Stimulated activated CD4-positive, alpha-beta T cell treated with anti-CD3 and anti-CD28 coated beads, Interleukin-4, amount 100 ng/mL, for 4 hours (primary cell): ENCODE measurements at places on chromosomes 1 and 21.
A peak's percentile ranks its signal among the peaks of the same experiment; 100 is the strongest.

- DNase-seq = no peak
Observed at GRCh38 chr1:47814612-47815395, 182.4 kb downstream of the TRABD2B start.

DNA sequence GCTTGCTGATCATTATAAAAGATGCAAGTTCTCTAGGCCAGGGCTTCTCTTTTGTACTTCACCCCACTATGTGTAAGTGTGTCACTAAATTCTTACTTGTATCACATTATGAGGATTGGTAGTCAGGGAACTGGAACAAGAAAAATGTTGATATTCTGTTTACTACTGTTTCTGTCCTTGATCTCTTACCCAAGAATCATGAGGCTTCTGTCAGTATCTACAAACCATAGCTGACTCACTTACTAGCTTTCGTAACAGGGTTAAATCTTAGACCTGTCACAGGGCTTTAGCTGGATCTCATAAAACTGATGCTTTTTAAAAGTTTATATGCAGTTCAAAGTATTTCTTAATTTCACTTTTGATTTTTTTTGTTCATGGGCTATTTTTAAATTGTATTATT is 681.2 kb downstream of the PLPP3 start:
- DNase-seq = no peak

DNA sequence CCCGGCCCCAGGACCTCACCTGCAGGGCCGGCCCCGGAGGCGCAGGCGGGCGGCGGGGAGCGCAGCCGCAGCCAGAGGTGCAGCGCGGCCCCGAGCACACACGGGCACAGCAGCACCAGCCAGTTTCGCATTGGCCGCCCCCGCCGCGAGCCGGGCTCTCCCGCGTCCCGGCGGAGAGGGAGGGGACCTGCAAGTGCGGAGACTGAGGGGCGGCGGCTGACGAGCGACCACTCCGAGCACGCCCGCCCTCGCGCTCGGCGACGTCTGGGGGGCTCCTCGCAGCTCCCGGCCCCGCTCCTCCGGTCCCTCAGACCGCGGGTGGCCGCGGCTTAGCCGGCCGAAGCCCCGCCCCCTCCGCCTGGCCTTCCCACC is at the start of gene B3GALNT2:
Gene B3GALNT2 (minus strand): TSS at position 331 of the 372 bp plus-strand sequence. CDS start 200 bp downstream, at position 131.
- no peak for DNase-seq

DNA sequence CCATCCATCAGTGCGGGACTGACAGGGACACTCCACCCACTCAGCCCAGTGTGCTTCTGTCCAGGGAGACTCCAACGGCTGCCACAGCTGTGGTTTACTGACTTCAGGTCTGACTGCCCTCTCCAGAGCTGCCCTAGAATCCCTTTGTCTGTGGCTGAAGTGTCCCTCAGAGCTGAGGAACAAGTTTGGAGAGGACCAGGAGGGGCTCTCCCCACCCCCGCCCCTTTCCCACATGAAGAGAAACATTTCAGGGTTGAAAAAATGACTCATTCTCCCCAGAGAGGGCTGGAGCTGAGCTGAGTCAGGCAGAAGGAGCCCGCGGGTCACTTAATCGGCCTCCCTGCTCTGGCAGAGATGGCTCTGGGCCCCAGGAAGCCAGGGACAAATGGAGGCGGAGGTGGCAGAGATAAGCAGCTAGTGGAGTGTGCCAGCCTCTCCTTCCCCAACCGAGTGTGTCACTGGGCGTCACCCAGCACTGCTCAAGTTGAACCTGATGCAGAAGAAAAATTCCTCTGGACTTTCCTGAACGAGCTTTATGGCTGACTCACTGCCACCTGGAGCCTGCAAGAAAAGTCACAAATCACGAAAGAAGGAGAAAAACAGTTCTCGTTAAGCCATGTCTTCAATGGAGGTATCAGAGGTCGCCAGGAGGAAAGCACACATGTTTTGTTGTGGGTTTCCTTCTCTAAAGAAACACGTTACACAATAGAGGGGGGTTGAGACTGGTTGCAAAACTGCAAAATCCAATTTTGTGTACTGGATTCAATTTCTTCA is 34.3 kb upstream of the ECE1 start:
- peak; percentile 69 for DNase-seq

DNA sequence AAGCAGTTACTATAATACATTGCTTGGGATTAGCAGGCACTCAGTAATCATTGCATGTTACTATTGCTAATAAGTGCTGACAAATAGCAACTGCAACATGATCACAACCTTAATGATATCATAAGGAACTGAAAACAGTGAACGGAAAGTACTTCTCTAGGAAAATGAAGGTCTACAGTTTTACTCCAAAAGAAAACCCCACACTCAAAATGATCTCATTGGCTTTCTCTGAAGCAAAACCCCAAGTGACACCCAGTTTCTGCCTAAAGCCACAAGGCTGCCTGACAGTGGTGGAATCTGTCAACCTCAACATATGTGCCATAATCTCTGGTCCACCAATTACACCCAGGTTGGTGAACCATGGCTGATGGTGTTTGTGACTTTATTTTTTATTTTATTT is 137.6 kb downstream of the PTGER3 start:
- no peak for DNase-seq

DNA sequence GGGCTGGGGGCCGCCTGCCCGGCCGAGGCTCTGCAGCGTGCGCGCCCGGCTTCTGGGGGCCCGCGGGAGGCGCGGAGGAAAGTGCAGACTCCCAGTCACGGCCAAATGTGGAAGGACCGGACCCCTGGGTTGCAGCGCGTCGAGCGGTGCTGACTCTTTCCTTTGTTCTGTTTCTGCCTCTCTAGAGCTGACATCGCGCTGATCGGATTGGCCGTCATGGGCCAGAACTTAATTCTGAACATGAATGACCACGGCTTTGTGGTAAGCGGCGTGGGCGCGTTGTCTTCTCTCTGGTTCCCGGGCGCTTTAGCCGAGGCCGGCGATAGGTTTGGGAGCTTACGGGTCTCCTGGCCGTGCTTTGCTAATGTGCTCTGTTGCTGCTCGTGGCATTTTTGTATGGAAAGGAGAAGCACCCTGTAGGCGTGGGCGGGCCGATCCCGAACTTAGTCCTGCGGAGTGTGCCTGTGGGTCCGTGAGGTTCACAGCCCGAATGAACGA is 629 bp downstream of the PGD start:
- peak; percentile 8 for DNase-seq

DNA sequence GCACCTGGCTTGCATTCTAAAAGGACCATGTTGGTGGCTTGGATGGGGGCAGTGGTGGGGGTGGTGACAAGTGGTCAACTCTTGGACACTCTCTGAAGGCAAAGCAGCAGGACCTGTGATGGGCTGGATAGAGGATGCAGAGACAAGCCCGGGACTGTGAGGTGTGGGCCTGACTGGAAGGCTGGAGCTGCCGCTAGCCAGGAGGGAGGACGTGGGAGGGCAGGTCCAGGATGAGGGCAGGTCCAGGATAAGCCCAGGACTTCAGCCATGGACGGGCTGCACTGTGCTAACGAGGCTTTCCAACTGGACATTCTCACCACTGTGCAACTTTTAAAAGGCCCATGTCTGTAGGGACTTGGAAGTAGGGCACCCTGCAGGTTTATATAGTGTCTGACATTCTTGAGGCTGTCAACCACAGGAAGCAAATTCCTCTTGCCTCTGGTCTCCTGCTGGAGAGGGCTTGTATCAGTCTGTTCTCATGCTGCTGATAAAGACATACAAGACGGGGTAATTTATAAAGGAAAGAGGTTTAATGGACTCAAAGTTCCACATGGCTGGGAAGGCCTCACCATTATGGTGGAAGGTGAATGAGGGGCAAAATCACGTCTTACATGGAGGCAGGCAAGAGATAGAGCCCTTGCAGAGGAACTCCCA is 8.3 kb upstream of the C1orf167 start:
- DNase-seq = no peak

GRCh38 chr1:15344380-15344779 is 65.3 kb upstream of the EFHD2 start:
- DNase-seq = no peak

DNA sequence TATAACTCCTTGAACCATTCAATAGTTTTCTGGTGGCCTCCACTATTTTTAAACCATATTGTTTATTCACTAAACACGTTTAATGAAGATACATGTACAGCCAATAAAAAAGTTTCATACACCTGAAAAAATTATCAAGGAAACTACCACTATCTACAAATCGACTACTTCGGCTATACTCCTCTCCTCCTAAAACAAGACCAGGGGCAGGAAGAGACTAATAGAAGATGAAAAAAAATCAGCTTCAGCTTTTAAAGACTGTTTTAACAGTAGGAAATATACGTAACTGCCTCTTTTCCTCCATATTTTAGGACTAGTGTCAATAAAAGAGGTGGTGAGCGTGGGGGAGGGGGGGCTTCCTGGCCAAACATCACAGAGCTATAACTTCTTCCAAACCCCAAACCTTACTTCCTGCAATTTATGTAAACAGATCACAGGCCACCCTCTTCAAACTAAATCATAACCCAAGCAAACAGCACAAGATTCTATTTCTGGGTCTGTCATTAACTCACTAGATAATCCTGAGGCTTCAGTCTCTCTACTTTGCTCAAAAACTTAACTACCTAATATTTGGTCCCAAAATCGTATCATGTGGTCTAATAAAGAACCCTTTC is 15.1 kb downstream of the FOXJ3 start:
- no peak for DNase-seq

DNA sequence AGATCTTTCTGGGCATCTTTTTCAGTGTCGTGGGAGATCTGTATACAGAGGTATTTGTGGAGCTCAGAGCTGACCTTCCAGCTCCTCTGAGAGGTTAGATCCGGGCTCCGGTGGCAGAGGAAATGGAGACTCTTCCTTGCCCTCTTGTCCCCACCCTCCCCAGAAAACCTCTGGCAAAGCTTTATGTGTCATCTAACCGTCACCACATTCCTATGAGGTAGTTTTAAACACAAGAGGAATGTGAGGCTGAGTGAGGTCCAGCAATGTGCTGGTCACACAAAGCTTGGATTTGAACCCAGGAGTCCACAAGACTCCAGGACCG is 1.2 kb downstream of the CD160 start:
- DNase-seq = no peak
